ENCODE measurements at places on chromosomes 12 and 14.

- DNase-seq: no peak
Observed at GRCh38 chr14:101177301-101177971, 273.9 kb upstream of the RTL1 start.

GRCh38 chr12:67241482-67241881, 27.7 kb upstream of the CAND1 start:
- DNase-seq: no peak

GRCh38 chr12:89353823-89354611, 1.7 kb upstream of the DUSP6 start:
- DNase-seq: peak; percentile 40

- no peak for DNase-seq
Observed at GRCh38 chr12:12467688-12468261, 94.9 kb downstream of the DUSP16 start.

DNA sequence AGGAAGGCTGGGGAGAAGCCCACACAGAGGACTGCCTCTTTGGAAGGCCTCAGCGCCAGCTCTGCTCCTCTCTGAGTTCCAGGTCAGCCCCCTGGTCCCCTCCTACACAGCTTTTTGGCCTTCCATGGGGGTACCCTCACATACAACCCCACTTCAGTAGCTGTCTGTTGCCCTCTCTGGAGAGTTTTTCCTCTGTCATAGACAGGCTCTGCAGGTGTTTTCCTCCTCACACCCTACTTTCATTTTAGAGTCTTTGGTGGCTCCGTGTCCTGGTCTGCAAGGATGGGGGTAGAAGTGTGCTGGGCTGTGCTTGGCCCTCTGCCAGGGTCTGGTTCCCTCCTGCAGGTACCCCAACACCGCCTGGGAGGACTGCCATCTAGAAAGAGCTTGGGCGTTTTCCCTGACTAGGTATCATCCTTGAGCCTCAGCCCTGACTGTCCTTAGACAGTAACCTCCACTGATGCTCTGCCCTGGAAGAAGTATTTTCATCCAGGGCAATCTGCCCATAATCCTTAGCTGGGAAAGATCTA, 15.1 kb downstream of the ZDHHC22 start:
- no peak for DNase-seq

GRCh38 chr12:124422142-124422569, 127.3 kb downstream of the RFLNA start:
- DNase-seq: no peak

- DNase-seq: no peak
Observed at GRCh38 chr12:24069532-24070395, 120.3 kb upstream of the SOX5 start.

DNA sequence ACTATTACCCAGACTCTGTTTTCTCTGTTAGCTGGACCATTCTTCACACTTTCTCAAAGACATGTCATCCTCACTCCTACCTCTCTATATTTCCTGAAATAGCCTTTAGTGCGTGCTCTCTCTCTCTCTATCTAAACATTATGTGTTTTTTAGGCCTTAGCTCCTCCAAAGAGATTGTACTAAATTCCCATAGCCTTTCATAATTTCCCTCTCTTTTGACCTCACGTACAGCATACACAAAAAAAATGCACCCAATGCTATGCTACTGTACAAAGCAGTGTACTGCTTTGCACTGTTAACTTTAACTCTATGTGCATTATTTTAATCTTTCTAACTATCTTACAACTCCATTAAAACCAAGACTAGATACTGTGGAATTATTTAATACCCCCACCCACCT, 288.4 kb downstream of the DAD1 start:
- DNase-seq: no peak

- peak; percentile 88 for DNase-seq
Observed at GRCh38 chr12:12714276-12715021, 2.7 kb upstream of the CDKN1B start.

DNA sequence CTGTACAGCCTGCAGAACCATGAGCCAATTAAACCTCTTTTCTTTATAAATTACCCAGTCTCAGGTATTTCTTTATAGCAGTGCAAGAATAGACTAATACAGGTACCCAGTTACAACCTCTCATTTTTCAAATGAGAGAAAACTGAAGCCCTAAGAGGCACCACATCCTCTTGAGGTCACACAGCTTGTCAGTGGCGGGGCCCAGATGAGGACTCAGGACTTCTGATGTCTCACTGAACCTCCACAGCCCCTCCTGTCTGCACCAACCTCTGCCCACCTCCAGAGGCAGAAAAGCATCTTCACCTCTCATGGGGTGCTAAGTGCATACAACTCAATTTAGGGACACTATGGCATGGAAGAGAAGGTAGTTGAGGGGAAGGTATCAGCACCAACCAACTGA, 120.7 kb downstream of the CRACR2A start:
- no peak for DNase-seq

DNA sequence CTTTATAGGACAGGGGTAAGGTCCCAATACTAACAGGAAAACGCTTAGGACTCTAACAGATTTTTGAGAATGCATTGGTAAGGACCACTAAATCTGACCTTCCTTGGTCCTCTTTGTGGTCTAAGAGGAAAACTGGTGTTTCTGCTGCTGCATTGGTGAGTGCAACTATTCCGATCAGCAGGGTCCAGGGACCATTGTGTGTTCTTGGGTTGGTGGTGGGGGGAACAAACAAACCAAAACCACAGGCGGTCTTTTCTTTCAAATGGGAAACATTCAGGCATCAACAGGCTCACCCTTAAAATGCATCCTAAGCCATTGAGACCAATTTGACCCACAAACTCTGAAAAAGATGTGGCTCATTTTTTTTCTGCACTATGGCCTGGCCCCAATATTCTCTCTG, 20.7 kb downstream of the EPYC start:
- DNase-seq: no peak

DNA sequence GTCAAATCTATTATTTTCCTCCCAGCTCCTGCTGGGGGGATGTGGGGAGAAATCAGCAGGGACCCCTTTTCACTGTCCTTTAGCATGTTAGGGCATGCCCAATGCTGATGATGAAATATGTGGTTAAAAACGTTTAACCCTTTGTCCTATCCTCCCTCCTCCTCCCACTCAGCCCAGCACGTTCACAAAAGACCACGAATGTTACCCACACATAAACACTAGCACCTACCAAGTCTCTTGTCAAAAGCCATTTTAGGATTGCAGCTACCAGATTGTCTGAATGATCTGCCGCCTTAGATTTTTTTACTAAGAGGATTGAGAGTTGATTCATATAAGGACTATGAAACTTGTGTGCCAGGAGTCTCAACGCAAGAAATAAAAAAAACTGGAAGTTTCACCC, 70.4 kb downstream of the TBK1 start:
- DNase-seq: no peak

DNA sequence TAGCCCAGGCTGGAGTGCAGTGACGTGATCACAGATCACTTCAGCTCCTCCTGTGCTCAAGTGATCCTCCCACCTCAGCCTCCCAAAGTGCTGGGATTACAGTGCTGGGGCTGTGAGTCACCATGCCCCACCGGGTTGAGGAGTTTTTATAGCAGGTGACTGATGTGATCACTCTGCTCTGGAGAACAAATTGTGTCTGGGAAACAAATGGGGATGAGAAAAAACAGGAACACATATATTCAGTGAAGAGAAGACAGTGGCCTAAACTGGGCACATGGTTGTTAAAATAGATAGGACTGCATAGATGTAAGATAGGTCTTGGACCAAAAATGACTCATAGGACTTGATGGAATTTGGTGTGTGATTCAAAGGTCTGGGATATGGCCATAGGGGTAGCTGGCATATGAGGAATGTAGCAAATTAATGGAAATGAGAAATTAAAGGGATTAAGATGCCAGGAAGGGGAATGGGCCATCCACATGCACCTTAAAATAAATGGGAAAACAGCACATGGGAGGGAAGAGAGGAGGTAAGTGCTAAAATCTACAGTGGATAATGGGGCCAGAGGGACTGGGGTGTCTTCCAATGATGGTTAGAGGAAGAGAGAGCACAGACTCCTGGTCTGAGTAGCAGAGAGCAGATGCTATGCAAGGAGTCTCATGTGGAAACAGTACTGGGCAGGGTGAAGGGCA, 11.2 kb downstream of the BCAT1 start:
- DNase-seq: no peak

- no peak for DNase-seq
Observed at GRCh38 chr14:75543253-75543652, 21.0 kb downstream of the BATF start.

DNA sequence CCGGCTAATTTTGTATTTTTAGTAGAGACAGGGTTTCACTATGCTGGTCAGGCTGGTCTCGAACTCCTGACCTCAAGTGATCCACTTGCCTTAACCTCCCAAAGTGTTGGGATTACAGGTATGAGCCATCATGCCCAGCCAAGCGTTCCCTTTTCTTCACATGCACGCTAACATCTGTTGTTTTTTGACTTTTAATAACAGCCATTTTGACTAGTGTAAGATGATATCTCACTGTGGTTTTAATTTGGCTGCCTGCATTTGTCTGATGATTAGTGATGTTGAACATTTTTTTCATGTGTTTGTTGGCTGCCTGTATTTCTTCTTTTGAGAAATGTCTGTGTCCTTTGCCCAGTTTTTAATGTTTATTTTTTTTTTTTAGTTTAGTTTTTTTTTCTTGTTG, 10.2 kb upstream of the YARS2 start:
- DNase-seq: no peak
